ENCODE measurements at places on chromosomes 4 and X.

DNA sequence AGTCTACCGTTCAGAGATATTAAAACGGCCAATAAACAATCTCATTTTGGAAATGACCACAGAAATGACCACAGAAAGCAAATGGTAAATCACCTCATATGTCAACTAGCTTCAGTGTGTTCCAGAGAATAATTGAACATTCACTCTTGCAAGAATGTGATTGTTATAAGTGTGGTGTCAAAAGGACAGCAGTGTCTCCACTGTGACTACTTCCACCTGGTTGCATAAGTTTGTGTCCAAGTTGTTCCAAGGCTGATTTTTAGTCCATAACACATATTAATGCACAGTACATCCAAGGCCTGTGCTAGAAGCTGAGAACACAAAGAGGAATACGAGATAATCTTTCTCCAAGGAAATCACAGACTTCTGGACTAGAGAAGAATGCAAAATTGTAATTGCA is 37.4 kb upstream of the RNF150 start:
- DNase-seq = no peak

GRCh38 chr4:2288051-2288541 is 26.2 kb upstream of the MXD4 start:
- DNase-seq = no peak

GRCh38 chr4:72971572-72971971 is 97.9 kb downstream of the COX18 start:
- no peak for DNase-seq

DNA sequence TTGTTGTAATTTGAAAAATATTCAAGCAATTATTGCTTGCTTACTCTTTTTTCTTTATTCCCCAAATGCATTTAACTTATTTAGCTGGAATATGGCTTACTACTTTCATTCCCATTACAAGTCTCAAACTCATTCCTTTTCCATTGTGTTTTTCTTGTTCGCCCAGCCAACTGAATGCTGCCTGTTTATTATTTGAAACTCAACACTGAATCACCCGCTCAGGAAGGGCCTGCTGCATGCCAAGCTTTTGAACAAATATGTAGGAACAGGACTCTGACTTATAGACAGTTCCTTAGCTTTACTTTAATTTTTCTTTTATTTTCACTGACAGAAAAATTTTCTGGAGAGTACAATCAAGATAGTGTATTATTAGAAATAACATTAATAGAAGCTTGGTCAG is 12.9 kb downstream of the PCDH18 start:
- no peak for DNase-seq
